ENCODE measurements at places on chromosomes 5 and 9.
A peak's percentile ranks its signal among the peaks of the same experiment; 100 is the strongest.

GRCh38 chr9:6645355-6646292 lies at the start of gene GLDC:
Gene GLDC (minus strand): TSS chr9:6645729. CDS start chr9:6645499, 230 bp downstream.
- peak; percentile 59 for DNase-seq

- DNase-seq, result no peak
Observed at GRCh38 chr9:122056484-122056883, 36.6 kb downstream of the TTLL11 start.

- no peak for DNase-seq
Observed at GRCh38 chr9:95796029-95796428, 79.5 kb upstream of the ERCC6L2 start.

GRCh38 chr9:73031350-73031749 lies 78.5 kb upstream of the ALDH1A1 start:
- no peak for DNase-seq

DNA sequence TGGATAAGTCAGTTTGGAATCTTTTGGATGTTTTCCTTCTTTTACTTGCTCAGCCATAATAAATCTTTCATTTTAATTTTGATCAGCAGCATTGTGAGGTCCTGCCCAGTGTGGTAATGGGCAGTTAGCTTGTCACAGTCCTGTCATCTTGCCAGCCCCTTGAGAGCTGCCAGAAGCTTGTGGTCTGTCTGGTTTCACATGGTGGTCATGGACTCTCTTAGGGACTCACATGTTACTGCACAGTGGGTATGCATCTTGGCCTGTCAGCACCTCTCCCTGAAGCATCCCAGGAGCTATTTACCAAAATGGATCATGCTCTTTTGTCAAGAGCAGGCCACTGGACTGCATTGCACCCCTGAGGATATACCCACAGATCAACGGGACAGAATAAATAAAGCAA lies 60.3 kb downstream of the DAPK1 start:
- DNase-seq, result no peak

DNA sequence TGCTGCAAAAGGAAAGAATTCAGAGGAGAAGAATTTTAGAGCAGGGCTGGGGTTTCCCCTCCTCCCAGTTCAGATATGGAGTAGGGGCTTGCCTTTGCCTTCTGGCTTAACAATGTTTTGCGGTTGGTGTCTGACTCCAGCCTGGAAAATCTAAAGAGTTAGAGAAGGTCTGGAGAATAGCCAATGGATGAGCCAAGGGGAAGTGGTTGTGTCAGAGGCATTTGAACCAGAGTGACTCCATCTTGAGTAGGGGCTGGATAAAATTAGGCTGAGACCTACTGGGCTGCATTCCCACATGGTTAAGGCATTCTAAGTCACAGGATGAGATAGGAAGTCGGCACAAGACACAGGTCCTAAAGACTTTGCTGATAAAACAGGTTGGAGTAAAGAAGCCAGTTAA lies 133.7 kb downstream of the DIRAS2 start:
- no peak for DNase-seq

- DNase-seq, result no peak
Observed at GRCh38 chr9:100856238-100856637, 172.3 kb upstream of the PLPPR1 start.

DNA sequence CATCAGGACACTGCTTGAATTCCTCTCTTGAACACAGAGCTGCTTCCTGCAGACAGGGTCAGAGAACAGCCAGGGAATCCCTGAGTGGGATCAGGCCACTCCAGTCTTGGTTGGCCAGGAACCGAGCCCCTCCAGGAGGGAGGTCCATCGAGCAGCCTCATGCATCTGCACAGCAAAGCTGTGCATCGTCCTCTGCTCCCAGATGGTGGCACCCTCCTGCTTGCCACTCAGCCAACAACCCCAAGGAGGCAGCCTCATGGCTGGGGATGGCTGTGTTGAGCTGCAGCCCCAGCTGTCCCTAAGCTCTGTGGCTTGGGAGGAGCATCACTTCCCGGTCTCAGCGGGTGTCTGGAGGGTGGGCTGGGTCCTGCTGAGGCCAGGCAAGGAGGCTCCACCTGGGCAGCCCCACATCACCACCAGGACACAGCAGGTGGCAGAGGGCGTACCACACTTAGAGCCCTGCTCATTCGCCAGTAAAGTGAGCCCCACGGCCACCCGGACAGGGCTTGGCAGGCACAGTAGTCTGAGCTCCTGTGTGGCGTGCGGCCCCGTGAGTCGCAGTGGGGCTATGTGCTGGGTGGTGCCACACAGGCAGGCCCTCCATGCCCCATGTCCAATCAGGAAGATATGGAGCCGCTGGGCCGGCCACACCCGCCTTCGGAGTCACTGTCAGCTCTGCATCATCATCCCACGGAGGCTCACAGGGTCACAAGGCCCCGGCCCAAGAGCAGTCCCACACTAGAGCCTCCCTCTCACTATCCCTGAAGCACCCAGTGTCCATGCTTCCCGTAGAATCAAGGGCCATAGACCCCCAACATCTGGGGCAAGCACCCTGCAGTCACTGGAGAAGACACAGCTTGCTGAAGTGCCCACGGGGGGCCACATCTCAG lies 11.9 kb downstream of the LPCAT1 start:
- DNase-seq, result no peak

DNA sequence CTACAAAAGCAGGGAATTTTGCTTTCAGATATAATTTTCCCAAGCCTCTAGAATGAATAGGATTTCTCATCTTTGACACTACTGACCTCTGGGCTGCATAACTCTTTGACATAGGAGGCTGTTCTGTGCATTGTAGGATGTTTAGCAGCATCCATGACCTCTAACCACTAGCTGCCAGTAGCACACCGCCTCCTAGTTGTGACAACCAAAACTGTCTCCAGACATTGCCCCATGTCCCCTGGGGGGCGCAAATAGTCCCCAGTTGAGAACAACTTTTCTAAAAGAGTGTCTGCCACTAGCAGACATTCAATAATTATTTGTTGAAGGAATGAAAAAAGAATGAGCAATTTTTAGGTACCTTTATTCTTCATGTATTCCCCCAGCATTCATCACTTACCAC lies 51.8 kb downstream of the POU4F3 start:
- no peak for DNase-seq

DNA sequence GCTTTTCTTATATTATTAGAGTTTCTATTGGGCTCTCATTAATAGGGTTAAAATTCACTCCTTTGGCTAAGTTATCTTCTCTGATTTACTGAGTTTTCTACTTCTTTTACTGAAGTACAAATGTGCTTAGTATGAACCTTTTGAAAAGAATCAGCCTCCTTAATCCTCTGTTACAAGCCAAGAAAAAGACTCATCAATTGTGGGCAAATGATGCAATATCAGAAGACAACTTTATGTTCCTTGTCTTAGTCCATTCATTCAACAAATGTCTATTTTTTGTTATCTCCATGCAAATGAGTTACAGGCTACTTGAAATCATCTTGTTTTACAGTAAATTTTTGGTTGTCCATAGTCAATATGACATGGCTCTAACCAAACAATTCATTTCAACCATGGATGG lies 40.3 kb downstream of the SNCAIP start:
- DNase-seq, result no peak

DNA sequence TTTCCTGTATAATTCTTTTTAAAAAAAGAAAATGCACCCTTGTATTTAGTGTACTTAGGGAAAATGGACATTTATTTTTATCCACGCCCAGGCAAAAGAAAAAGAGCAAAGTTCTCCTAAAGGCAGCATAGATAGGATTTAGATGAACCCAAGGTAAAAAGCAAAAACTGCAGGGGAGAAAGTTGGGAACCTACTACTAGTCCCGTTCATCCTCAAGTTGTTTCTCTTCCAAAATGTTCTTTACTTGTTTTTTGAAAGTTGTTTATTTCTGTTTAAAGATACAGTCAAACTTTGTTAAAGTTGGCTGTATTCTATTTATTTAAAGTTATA lies 9.8 kb downstream of the RUSC2 start:
- no peak for DNase-seq

DNA sequence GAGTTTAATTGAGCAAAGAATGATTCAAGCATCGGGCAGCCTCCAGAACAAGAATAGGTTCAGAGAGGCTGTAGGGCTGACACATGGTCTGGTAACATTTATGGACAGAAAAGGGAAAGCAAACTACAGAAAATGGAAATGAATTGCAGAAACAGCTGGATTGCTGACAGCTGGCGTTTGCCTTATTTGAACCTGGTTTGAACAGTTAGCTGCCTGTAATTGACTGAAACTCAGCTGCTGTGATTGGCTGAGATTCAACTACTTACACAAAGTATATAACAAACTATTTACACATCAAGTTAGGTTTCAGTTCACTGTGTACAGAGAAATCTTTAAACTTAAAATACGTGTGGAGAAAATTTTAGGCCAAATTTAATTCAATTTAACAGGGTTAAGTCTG lies 441.7 kb downstream of the PRELID2 start:
- DNase-seq, result no peak

DNA sequence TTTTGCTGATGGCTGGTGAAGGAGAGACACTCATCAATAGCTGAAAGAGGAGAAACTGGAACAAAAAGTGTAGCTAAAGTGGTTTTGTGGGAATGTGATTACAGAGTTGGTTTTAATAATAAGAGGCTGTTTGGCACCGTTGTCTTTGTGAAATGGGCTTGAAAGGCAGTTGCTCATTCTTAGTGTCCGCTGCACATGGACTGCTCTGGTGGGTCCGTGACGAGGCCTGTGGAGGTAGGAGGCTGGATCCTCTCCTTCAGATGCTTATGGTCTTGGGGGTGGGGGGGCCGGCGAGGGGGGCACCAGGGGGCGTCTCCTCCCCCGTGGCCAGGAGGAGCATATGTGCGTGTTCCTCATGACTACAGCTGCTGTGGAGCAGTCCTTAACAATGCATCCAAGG lies 29.8 kb downstream of the FUBP3 start:
- no peak for DNase-seq

GRCh38 chr5:44334622-44335021 lies 54.6 kb downstream of the FGF10 start:
- DNase-seq, result no peak

DNA sequence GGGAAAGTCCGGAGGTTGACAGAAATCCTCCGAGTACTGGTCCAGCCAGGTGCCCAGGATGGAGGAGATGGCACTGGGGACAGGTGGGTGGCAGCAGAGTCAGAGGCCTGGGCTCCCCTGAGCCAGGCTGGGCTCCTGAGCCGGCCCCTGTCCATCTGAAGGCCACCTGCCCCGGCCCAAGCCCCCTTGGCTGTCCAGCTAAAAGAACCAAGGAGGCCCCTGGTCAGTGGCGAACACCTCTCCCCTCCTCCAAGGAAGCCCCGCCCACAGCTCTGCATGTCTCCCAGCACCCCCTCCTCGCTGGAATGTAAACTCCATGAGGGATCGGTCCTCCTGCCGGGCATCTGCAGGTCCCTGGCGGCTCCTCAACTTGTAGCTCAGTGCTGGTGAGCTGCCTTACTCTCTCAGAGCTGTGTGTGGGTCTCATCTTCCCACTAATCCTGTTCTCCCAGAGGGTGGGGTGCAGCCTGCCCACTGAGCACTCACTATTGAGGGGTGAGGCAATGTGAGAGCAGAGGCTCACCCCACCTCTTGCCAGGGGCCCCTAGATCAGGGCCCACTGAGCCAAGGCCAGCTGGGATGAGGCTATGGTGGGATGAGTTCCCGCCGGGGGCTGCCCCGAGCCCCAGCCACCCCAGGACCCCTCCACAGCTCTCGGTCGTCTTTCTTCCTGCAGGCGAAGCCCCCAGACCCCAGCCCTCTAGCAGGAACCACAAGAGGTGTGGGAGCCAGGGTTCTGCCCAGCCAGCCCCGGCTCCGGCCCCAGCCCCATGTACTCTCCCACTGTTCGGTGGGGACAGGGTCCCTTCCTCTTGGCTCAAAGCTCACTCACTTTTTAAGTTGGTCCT lies 12.0 kb downstream of the RALGDS start:
- DNase-seq, result no peak

- no peak for DNase-seq
Observed at GRCh38 chr5:38562444-38563210, 6.2 kb upstream of the LIFR start.

DNA sequence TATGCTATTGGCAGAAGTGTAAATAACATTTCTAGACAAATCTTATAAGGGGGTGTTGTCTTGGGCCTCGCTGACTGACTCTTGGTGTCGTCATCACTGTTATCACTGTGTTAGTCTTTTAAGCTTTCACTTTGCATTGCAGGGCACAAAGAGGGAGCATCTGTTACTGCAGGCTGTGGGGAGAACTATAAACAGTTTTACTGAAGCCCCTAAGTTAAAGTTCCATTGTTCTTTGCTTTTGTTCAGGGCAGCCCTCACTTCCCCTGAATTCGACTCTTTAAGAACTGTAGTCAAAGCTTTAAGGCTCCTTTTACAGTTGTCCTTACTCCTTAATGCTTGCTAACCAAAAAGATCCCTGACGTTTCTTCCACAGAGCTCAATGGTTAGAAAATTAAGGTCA lies 605.0 kb downstream of the RAB3C start:
- DNase-seq, result no peak

DNA sequence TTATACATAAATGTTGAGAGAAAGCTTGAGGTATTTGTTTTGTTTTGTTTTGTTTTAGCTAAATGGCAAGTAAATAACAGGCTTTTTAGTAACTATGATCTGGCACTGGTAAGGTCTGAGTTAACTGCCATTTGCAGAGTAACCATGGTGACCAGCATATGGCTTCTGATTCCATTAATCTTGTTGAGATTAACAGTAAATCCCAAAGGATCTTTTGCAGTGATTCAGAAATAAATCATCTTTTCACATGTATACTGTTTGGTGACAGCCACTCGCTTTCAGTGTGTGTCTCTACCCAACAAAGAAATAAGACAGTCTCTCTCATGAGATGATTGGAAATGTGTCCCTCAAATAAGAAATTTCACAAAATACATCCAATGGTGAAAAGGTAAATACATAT lies 235.6 kb downstream of the RAB3C start:
- DNase-seq, result no peak

DNA sequence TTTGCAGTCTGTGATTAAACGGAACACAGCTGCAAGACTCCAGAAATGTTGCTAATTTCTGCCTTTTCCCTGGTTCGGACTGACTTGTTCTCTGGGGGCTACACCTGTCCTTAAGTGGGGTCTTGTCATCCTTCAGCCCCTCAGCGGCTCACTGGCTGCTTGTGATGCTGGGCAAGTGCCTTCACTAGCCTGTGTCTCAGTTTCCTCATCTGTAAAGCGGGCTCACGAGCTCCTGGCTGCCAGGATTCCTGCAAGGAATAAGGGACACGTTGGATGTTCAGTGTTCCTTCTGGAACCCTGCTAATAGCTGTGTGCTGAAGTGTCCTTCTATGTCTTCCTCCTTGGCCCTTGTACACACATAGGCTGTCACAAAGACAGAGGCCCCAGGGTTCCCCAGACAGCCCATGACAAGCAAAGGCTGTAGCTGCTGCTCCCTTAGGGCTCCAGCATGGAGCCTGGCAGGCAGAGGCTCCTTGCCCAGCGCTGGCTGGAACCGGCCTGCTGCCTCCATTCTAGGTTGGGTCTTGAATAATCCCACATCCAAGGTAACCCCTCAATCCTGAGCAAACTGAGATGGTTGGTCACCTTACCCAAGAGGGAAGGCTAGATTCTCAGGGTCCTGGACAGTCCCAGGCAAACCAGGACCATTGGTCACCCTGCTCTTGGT lies 116.1 kb downstream of the GAPVD1 start:
- no peak for DNase-seq
